ELF-1 (cell line): ENCODE measurements at places on chromosomes 4 and X.
A peak's percentile ranks its signal among the peaks of the same experiment; 100 is the strongest.

DNA sequence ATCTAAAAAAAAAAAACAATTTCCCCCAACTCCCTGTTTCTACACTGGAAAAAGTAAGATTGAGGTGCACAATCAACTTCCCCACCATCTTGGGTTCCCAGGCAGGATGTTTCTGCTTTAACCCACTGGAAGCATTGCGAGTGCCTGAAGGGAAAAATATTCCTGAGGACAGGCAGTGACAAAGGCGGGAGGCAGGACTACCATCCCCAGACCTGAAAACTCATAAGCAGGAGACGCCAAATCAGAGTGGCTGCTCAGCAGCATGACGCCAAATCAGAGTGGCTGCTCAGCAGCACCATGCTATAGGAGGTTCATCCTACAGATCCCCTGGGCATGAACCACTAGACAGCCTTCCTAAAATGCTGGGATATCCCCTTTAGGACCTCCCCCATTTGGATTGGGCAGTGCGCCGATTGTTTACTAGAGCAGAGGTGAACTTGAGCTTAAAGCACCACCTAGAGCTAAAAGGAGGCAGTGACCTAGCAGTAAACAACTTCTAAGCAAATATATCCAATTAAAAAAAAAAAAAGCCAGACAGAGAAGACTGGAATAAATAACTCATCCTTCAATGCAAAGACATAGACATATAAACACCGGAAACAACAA lies 35.0 kb upstream of the GK start:
- DNase-seq: peak; percentile 24

- no peak for DNase-seq
These were observed 116.3 kb downstream of the HS3ST1 start for GRCh38 chr4:11312389-11312788.

DNA sequence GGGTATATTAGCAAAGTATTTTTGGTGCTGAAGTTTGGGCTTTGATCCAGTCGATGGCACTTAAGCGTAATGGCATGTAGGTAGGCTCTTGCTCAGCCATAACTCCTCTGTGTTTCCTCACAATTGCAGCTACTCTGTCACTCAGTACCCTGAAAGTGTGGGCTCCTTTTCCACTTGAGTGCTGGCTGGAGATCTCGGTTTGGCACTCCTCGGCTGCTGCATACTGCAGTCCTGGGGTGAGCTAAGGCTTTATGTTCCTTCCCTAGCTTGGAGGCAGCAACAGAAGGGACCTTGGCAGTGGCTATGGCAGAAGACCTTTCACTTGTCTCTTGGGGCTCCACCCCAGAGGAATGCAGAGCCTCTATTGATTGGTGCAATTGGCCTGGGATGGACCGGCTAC lies 106.7 kb upstream of the GRXCR1 start:
- DNase-seq: no peak

DNA sequence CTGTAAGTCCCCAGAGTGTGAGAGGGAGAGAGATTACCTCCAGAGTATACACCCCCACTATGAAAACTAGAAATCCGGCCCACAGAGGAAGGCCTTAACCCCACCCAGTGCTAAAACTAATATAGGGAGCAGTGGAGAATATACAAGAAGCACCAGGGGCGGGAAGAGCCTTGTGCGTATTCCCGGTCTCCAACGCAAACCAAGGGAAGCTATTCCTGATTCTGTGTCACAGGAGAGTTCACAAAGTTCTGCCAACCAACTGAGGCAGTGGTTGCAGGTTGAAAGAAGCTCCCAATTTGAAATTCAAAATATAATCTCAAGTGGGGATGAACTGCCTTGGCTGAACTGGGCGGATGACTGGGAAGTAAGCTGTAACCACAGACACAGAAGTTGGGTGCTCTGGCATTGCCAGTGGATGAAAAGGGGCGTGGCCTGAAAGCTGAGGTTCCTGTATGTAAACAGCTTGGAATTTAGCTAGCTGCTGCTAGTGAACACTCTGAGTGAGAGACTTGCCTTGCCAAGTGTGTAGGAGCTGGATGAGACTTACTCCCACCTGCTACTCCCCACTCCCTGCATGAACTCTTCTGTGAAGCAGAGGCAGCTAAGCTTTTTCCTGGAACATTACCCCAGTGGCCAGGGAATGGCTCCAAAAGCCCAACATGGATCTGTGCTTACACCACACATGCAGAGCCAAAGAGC lies 32.7 kb downstream of the ELF2 start:
- DNase-seq: no peak

- DNase-seq: peak; percentile 95
These were observed at the start of gene PLS3 for GRCh38 chrX:115560978-115561604. TSS of gene PLS3 (plus strand) at chrX:115561174. CDS start at chrX:115610251, 49,077 bp downstream.

GRCh38 chrX:79182616-79183015 lies 38.1 kb downstream of the GPR174 start:
- no peak for DNase-seq

DNA sequence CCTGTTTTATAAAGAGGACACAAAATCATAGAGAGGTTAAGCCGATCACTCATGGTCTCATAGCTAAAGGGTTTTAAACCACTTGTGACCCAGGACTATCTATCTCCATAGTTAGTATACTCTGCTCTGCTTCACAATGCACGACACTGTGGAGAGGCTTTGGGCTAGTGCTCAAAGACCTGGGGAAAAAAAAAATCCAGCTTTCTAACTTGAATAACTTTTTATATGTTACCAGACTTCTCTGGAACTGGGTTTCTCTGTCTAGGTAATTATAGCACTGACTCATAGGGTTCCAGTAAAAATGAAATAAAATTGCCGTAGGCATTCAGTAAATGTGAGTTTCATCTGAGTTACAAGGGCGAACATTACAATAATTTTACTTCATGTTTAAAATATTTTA lies 273.7 kb upstream of the TECRL start:
- no peak for DNase-seq

DNA sequence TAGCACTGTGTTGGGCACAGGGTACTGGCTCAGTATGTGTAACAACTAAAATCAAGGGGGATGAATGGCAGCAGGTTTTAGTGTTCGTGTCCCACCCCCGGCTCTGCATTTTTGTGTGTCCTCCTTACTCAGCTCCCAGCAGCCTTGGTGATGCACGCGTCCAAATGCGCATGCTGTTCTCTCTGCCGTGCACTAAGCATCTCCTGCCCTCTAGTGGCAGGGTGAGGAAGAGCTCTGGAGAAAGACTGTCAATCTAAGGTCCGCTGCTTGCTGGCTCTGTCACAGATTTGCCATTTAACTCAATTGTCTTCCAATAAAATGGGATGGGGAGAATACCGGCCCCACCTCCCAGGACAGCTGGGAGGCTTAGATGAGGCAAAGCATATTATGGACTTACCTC lies 61.4 kb downstream of the WFS1 start:
- peak; percentile 67 for DNase-seq

GRCh38 chr4:188819233-188819632 lies 680.0 kb downstream of the TRIML1 start:
- DNase-seq: no peak

- no peak for DNase-seq
These were observed 18.0 kb upstream of the MANBA start for GRCh38 chr4:102778720-102779119.

- DNase-seq: no peak
These were observed 6.4 kb upstream of the SMIM9 start for GRCh38 chrX:154840856-154841255.

GRCh38 chr4:184860018-184860779 lies 34.4 kb upstream of the ACSL1 start:
- no peak for DNase-seq

GRCh38 chrX:39605866-39606265 lies 491.9 kb downstream of the BCOR start:
- DNase-seq: no peak

DNA sequence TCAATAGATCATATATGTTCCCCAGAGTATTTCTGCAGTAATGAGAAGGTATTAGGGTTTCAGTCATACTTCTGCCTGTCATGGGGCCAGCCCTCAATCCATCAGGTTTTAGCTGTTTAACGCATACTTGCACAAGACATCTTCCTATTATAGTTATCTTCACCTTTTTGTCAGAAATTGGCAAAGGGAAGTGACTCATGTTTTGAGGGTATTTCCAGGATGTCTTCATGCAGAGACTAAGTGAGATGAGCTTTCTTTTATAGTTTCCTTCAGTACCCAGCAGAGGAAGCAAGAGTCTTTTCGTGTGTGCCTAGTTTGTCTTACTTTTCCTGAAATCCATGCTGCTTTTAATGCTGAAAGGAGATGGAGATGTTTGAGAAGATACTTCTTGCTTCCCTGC lies 9.5 kb downstream of the CSTF2 start:
- DNase-seq: no peak

- DNase-seq: no peak
These were observed 233.6 kb downstream of the PDHA2 start for GRCh38 chr4:96073461-96073860.

DNA sequence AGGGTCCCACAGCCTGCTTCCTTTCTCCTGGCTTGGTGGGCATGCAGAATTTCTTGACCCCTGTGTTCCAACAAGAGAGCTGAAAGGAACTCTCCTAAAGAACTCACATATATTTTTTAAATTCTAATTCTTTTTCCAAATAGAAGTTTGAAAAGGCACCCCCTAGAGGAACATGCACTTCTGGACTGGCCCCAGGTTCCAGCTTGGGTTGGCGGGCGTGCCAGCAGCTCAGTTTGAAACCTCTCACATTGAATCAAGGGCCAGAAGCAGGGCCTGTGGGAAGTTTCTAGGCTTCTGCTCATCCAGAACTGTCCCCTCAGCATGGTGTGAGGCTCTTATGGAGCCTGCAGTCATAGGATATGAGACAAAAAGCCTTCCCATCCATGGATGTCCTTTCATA lies 132.6 kb downstream of the ATG4A start:
- DNase-seq: no peak

DNA sequence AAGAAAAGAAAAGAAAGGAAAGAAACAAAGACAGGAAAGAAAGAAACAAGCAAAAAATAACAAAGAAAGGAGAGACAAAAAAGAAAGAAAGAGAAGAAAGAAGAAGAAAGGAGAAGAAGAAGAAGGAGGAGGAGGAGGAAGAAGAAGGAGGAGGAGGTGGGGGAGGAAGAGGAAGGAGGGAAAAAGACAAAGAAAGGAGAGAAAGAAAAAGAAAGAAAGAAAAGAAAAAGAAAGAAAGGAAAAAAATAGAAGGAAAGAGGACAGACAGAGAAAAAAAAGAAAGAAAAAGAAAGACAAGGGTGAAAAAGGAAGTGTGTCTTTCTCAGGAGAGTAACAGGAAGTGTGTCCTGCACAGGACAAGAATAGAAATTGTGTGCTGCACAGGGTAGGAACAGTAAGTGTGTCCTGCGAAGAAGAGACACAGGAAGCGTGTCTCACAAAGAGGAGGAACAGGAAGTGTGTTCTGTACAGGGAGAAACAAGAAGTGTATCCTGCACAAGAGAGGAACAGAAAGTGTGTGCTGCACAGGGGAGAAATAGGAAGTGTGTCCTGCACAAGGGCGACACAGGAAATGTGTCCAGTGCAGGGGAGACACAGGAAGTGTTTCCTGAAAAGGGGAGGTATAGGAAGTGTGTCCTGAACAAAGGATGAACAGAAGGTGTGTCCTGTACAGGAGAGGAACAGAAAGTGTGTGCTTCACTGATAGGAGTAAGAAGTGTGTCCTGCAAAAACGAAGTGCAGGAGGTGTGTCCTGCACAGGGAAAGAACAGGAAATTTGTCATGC lies 101.2 kb downstream of the ARSF start:
- no peak for DNase-seq

DNA sequence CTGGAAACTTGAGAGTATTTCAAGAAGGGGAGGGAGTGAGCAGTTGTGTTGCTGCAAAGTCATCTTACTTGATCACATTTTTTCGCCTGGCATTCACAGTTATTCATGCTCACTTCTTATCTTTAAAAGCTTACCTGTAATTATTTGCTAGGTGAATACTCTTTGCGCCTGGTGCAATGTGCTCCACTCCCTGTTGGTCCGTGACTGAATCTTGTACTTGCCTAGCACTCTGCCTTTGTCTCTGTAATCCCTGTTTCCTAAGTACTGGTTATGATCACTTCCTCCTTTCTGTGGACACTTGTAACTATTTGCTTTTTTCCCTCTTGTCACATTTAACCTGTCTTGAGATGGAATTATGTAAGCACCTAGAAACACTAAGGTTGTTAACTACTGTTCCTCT lies 5.8 kb downstream of the BMP2K start:
- DNase-seq: no peak

GRCh38 chr4:83392562-83392961 lies 57.9 kb upstream of the HPSE start:
- peak; percentile 13 for DNase-seq

DNA sequence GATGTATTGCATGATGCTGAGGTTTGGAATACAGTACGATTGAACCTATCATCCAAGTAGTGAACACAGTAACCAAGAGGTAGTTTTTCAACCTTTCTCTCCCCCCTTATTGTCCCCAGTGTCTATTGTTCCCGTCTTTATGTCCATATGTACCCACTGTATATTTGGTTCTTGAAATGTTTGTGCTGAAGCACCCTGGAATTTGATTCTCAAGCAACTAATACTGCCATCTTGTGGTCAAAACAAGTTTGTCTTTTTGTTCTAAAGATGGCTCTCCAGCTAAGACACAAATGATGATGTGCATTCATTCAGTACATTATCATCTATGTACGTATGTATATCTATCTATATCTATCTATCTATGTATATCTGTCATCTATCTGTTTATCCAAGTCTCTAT lies 33.5 kb upstream of the DCX start:
- DNase-seq: peak; percentile 38

DNA sequence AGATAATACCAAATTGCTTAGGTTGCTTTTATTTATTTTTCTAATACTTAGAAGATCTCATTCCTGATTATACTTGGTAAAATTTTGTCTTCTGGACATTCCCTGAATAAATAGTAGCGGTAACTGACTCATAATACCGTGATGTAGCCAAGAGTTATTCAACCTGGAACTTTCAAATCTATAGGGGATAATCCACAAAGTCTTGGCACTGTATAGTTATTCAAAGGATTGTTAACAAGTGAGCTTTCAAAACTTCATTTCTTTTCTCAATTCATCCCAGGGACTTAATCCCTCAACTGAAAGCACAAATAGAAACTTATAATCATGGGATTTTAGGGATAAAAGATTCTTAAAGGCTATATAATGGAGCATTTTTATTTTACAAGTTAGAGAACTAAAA lies 1383.3 kb downstream of the FAM133A start:
- DNase-seq: no peak

DNA sequence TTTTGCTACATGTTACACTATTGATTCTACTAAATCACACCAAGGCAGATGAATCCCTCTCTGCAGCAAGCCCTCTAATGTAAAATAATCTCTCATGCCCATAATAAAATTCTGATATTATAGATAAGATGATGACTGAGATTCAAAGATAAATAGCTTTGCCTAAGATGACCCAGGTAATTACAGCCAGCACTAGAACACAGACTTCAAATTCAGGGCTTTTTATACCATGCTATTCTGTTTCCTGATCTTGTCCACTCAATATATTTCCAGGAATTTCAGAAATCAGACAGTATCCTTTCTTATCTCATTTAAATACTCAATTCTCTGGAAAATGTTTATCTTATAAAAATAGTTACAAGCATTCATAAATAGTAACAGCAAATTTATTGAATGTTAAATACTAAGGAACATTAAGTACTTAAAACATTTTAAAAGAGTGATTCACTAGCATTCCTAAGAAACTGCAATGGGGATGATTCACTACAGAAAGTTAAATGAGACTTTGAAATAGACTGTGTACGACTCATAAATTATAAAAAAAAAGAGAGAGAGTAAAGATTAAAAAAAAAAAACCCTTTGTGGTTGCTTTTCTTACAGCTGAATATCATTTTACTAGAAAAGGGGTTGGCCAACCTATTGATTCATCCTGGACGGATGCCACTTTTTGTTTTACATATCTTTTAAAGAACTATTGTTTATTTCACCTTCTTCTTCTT lies 45.8 kb upstream of the IL21 start:
- DNase-seq: no peak
